ENCODE measurements at places on chromosomes 16 and 17.

GRCh38 chr17:67121316-67121891 is 77.0 kb downstream of the CACNG1 start:
- DNase-seq = peak; percentile 82

- no peak for DNase-seq
Measured at GRCh38 chr16:11611871-11612664, 25.3 kb upstream of the LITAF start.

DNA sequence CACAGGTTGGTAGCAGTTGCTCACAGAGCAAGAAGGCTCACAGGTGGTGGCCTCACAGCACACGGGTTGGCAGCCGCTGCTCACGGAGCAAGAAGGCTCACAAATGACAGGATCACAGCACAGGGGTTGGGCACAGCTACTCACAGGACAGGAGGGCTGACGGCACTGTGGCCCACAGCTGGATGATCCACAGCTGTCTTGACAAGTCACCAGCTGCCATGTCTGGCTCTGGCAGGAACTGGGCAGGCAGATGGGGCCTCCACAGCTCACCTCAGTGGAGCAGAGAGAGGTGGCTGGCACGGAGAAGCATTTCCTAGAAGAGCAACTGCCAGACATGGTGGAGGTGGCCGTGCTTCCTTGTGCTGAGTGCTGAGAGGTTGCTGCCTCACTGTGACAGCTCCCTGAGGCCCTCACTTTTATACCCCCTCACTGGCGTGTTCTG is at the start of gene KRTAP16-1:
Gene KRTAP16-1 (minus strand): TSS at position 392 of the 442 bp plus-strand sequence. CDS start 56 bp downstream, at position 336.
- DNase-seq = no peak

- DNase-seq = no peak
Measured at GRCh38 chr17:58285422-58285810, 4.7 kb upstream of the MPO start.

DNA sequence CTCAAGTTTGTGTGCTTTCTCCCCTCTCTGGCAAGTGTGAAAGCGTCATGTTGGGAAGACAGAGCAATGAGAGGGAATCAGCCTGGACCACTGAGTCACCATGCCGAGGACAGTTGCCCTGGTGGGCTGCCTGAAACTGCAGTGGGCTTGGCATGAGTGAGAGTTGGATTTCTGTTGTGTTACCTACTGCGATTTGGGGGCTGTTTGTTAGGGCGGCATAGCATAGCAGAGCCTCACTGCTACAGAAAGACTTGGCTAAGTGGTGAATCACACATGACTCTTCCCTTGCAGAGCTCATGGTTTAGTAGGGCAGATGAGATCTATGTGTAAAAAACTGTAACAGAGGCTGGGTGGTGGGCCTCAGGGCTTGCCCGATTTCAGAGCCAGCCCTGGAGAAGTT is 324.6 kb downstream of the C16orf95 start:
- DNase-seq = no peak

- DNase-seq = no peak
Measured at GRCh38 chr17:8709006-8709405, 35.6 kb downstream of the CCDC42 start.

GRCh38 chr17:6044261-6044660 is 25.9 kb upstream of the WSCD1 start:
- no peak for DNase-seq
